Transverse colon (tissue), 4 donors: ENCODE measurements at places on chromosomes 13 and 19. TPM values are rescaled to one million over a fixed set of nuclear protein-coding genes. Genes with fewer than 3 reads are reported as not detected.

ZNF888 gene
- total RNA-seq, result 12.1 TPM

GRCh38 chr19:52936151-52936953 is 13.1 kb upstream of the ZNF888 start:
- DNase-seq, result peak; percentile 63

GRCh38 chr13:20526664-20527063 is 1.0 kb upstream of the CRYL1 start:
- DNase-seq, result no peak

DNA sequence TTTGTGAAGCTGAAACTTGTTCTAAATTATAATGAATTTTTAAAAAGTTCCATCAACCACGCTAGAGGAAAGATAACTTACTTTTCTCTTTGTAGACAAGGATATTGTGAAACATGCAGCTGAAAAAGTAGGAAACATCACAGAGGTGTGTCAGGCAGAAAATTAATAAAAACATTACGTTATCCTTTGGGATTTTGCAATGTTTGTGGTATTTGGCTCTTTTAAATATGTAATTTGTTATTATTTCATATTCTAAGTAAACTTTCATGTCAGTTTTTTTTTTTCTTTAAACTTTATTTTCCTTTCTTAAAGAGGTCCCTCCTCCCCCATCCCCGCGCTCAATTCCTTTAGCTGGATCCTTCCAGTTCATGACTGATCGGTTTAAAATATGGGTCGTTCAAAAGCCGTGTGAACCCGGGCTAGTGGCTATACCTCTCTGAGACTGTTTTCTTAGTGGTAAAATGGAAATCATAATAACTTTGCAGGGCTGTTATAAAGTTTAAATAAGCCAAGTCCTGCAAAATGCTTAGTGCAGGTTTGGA is 740 bp upstream of the CCDC61 start:
- DNase-seq, result no peak

DNA sequence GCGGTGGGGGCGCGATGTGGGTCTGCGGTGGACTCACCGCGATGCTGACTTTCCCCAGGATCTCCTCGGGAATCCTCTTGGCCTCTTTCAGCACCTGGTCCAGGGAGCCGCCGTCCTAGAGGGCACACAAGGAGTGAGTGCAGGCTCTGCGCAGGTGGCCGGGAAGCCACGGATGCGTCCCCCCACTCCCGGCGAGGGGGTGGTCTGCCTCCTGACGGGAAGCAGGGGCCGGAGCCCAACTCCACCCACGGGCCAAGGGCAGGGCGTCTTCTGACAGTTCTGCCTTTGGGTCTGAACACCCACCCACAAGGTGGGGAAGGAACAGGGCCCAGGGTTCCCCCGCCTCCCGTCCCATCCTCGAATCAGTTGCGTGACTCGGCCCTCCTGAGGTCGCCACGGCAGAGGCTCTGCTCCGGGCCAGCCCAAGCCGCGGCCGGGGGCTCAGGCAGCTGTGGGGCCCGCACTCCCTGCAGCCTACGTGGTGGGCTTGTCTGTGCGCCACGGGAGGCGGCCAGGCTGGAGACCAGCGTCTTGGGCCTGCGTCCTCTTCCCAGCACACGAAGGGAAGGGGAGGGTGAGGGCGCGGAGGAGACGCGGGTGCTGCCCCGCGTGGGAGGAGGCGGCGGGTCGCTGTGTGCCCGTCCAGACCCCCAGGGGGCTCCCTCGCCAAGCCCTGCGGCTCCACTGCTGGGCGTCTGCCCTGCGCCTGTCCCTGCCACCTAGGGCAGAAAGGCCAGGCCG is 21.4 kb downstream of the MAP2K2 start:
- DNase-seq, result no peak

KIR2DL4 gene
- not detected for total RNA-seq

ZNF700 gene
- total RNA-seq, result 31.4 TPM

- DNase-seq, result no peak
These were observed 16.9 kb downstream of the SLC25A30 start for GRCh38 chr13:45401314-45401713.

DNA sequence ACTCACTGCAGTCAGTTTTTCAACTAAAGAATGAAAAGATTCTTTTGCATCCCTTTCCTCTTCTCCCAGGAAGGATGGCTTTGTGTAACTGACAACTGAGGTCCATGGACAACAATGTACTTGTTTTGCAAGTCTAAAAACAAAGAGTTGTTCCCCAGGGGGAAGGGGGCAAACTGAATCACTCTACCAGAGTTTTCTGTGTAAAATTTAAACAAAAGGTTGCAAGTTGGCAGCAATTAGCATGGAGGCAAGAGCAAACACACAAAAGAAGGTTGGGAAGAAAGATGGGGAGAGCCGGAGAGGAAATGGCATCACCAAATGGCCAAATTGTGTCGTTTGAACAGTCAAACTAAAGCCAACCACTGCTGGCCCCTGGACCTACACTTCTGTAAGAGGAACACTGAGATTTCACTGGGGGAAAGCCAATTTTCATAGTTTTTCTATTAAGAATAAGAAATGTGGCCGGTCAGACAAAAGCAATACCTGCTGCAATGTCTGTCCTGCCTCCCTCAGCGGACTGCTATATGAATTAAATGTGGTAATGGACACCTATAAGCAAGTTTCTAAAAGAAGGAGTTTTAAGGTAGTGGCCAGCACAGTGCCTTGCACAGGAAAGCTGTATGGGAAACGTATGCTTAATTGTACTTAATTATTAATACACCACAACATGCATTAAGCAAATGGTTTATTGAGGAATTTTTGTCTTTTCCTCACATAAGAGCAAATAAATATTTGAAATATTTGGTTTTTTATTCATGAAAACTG is 16.1 kb upstream of the SACS start:
- no peak for DNase-seq

DNA sequence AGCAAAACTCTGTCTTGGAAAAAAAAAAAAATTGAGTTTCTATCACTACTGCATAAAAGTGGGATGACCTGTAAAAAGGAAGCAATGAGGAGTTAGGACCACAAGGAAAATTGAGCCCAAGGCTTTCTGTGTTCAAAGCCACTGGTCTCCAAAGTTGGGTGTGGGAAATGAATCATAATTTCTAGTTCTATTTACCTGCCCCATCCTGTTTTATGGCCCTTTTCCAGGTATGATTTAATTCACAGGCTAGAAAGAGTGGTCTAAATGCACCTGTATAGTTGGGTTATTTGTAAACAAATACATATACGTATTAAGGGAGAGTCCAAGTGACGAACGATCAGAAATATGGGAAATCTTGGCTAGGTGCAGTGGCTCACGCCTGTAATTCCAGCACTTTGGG is 5.9 kb upstream of the DCAF15 start:
- no peak for DNase-seq

- no peak for DNase-seq
These were observed 566 bp upstream of the CCDC97 start for GRCh38 chr19:41309180-41310032.

- DNase-seq, result no peak
These were observed 61.9 kb downstream of the WASF3 start for GRCh38 chr13:26619358-26619757.

KATNAL1 gene
- total RNA-seq, result 4.4 TPM

DNA sequence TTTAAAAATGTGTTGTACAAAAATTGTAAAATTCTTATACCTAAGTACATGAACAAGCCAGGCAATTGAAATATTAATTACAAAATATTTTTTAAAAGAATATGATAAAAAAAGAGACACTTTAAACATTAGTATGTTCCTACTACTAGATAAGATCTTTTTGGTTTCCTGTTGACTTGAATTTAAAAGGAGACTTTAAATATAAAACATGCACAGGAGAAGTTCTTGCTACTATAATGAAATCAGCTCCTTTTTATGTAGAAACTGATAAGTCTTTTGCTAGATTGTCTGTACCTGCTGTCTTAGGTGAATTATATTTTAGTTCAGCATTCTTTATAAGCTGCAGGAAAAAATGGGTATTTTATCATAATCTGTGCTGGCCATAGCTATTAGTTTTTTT is 140.2 kb downstream of the TNFSF13B start:
- DNase-seq, result no peak

SHISA7 gene
- total RNA-seq, result not detected

- DNase-seq, result no peak
These were observed 20.4 kb downstream of the RNF17 start for GRCh38 chr13:24784319-24784718.

DNA sequence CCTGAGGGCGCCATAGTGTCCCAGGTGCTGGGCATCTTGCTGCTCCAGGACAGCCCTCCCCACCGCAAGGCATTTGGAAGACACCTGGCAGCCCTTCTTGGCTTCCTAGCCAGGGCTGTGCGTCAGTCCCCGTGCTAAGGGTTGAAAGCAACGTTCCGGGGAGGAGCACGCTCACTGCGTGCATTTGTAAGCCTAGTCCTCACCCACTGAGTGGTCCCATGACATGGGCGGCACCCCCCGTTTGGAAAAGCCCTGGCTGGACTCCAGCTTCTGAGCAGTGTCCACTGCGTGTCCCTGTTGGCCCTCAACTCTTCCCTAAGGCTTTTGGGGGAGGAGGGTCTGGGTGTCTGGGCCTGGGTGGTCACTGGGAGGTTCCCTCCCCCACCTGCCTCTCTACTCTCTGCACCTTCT is 76.3 kb upstream of the GPR183 start:
- no peak for DNase-seq

GRCh38 chr19:13693889-13694288 is 70.4 kb upstream of the MRI1 start:
- no peak for DNase-seq

DNA sequence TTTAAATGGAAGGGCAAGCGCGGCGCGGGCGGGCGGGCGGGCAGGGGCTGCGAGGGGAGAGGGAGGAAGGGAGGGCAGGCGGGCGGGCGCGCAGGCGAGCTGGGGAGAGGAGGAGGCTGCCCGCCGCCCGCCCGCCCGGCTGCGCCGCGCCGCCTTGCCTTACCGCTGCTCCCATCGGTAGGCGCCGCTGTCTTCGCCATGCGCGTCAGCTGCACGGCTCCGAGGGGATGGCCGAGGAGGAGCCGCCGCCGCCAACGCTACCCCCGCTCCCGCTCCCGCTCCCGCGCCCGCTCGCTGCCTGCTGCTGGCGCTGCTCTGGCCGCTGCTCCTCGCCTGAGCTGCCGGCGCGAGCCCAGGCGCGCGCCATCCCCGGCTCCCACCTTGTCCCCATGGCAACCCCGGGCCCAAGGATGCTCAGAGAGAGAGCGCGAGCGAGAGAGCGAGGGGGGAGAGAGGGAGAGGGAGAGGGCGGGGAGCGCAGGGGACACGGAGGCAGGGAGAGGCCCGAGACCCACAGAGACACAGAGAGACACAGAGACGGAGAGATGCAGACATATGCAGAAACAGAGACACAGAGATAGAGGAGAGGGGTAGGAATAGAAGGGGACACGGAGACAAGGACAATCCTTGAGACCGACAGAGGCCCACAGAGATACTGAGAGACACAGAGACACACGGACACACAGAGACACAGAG is 40.3 kb downstream of the DEDD2 start:
- DNase-seq, result peak; percentile 66

SIN3B gene
- total RNA-seq, result 61.9 TPM

- DNase-seq, result no peak
These were observed 989 bp downstream of the TMEM145 start for GRCh38 chr19:42313840-42314755.

- DNase-seq, result no peak
These were observed 84.6 kb downstream of the FRY start for GRCh38 chr13:32116210-32116609.

DNA sequence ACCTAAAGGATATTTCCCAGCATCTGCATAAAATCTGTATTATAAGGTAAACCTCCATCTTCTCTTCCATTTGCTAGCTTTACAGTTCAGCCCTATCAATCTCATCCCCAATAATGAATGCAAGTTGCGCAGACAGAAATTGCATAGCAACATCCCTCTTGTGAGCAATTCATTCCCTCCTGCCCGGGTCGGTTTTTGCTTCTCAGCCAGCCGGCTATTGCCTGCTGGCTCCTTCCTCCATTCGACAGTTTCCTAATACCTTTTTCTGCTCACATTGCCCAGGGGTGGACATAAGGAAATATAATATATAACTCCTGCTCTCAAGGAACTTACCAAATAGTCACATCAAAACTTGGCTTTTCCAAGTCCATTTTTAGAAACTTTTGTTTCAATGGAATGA is 125.2 kb downstream of the FGF9 start:
- no peak for DNase-seq

DNA sequence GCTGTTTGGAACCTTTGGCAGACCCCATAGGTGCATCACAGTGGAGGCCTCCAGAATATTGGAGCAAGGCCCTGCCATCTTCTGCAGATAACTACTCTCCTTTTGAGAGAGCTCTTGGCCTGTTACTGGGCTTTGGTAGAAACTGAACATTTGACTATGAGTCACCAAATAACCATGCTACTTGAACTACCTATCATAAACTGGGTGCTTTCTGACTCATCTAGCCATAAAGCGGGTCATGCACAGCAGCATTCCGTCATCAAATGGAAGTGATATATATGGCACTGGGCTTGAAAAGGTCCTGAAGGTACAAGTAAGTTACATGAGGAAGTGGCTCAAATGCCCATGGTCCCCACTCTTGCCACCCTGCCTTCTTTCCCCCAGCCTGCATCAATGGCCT is 782.5 kb upstream of the SLITRK6 start:
- no peak for DNase-seq

DNA sequence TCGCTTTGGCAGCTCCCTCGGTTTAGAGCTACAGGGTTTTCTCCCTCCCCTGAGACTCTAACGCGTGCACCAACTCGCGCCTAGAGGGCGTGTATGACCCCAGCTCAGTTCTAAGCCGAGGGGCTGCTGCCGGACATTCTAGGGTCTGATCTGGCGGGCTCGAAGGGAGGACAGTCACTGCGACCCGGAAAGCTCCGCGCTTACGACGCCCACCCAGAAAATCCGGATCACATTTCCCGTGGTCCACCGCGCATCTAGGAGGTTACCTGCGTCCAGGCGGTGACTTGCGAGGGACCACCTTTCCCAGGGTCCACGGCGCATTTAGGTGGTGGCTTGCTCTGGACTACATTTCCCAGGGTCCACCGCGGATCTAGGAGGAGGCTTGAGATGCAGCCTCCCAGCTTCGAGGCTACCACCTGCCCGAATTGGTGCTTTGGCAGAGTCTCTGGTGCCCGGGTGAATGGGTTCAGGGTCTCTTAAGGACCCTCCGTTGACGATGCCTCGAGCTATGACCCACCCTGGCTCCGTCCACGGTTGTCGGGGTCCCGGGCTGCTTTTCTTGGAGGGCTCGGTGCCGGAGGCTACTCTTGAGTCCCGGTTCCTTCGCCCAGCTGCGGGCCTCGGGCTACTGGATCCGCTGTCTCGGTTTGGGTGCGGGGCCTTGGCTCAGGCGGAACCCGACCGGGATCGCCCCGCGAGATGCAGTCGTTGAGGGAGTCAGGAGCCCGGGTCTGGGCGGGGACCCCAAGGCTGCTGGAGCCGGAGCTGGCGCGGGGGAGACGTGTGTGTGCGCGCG is 30.5 kb downstream of the ZNF146 start:
- DNase-seq, result no peak

APLP1 gene
- 5.1 TPM for total RNA-seq

- no peak for DNase-seq
These were observed 33.4 kb downstream of the IPO5 start for GRCh38 chr13:97986835-97987234.

- peak; percentile 70 for DNase-seq
These were observed 25.9 kb downstream of the RCN3 start for GRCh38 chr19:49553451-49554271.

GRCh38 chr19:29400917-29401711 is 124.7 kb upstream of the VSTM2B start:
- DNase-seq, result no peak
